GM23338 (cell line): ENCODE measurements at places on chromosomes 1 and 21.
A peak's percentile ranks its signal among the peaks of the same experiment; 100 is the strongest.

GRCh38 chr1:25989440-25990234 is 8.2 kb downstream of the PAFAH2 start:
- no peak for DNase-seq

DNA sequence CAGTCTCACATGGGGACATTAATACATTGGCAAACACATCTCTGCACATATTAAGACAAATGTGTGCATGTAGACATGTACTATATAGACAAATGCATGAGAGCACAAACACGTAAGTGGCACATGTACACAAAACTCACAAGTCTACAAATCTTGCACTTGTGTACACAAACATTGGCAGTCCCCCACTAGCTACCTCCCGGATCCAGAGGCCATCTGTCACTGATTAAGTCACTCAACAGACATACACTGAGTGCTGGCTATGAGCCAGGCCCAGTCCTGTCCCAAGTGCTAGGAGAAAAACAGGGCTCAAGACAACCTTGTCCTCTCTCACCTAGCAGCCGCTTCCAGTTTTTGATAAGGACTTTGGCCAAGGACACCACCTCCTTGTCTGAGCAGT is 7.0 kb downstream of the TCEA3 start:
- DNase-seq = no peak

GRCh38 chr1:8814865-8815264 is 2.6 kb downstream of the RERE start:
- peak; percentile 80 for DNase-seq

DNA sequence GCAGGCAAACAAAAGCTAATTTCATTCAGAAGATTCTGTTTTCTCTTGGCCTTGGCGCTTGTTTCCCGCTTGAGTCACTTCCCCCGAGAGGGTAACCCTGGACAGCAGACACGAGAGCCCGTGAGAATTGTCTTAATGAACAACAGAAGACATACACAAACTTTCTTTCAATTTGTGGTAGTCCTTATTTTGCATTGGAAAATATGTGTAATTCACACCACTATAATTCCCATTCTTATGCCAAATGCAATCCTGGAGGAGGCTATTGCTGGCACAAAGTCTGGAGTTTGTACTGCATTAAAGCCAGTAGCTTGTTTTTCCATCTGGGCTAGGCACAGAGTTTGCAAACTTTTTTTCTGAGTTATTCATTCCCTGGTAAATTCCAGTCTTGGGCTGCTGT is 109.8 kb upstream of the IVNS1ABP start:
- peak; percentile 6 for DNase-seq

DNA sequence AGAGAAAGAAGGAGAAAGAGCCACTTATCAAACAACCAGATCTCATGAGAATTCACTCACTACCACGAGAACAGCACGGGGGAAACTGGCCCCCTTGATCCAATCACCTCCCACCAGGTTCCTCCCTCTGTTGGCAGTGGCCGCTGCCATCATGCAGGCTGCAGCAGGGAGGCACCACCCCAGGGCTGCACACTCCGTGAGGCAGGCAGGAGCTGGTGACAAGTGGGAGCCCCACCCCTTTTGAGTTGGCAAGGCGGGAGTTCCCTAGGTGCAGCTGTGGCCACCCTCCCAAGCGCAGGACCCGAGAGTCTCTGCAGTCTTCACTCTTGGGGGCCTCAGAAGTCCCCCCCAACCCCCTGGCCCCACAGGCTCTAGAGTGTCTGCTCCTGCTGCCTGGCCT is 83.9 kb upstream of the GJB5 start:
- no peak for DNase-seq

GRCh38 chr1:164624400-164624799 is 65.4 kb downstream of the PBX1 start:
- DNase-seq = no peak

GRCh38 chr1:177631770-177632169 is 338.1 kb downstream of the SEC16B start:
- no peak for DNase-seq

DNA sequence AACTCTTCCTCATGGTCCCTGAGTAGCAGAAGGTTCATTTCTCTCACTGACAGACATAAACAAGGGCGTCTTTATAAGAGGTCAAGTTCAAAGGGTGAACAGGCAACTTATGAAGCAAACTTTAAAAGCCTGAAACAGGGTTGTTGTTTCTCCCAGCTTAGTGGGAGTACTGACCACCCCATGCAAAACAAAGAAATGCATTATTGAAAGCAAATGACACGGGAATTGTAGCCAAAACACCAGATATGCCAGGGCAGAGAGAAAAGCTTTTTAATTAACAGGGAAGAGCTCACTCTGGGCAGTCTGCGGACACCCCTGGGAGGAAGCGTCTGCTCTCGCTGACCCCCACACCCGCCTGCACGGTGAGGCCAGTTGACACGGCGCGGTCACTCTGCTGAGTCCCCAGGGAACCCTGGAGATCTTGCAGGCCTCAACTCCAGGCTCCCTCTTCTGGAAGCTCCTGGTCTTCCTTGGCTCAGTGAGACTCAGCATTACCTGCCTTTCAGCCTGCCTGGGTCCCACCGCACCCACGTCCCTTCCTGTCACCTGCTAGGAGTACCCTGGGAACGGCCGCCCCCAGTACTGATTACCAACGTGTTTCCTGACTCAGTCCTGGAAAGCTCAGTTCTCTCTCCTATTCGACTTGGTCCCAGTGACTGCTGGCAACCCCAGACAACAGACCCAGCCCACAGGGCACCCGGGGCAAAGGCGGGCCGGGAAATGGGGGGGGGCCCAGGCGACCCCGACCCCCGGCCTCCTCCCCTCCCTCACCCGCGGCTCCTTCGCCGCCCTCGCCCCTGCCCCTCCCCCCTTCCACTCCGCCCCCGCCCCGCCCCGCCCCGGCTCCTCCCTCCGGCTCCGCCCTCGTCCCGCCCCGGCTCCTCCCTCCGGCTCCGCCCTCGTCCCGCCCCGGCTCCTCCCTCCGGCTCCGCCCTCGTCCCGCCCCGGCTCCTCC is 972 bp downstream of the CFAP410 start:
- peak; percentile 85 for DNase-seq

DNA sequence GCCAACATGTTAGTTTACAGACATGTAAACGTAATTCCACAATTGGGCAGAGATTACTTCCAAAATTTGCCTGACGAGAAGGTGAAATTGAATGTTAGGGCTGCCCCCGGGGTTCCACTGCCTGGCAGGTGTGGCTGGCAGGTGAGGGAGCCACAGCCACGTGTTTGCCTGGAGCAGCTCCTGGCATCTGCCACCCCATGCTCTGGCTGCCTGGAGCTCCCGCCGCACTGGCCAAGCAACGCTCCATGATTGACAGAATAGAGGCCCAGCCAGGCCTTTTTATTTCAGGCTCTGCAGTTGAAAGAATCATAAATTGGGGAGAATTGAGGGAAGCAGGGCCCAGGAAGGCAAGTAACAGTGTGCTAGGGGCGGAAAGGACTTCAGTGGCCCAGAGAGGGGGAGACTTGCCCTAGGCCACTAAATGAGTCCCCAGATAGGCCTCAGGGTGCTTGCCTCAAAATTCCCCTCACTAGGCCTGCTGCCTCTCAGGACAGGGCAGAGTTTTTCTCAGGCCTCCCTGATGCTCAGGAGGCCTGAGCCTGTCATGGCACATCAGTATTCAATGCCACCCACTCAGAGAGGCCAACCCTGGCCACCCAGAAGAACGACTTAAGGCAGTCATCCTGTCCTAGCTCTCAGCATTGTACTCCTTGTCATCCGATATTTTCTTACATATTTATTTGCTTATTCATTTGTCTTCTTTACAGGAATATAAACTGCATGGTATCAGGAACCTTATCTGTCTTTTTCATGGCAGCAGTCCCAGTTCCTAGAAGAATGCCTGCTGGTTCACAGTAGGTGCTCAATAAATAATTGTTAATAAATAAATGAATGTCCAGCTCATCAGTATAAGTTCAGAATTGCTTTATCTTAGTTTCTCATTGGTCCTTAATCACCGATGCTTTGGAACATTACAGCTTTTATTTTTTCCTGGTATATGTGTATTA is 16.6 kb upstream of the S1PR1 start:
- DNase-seq = no peak

DNA sequence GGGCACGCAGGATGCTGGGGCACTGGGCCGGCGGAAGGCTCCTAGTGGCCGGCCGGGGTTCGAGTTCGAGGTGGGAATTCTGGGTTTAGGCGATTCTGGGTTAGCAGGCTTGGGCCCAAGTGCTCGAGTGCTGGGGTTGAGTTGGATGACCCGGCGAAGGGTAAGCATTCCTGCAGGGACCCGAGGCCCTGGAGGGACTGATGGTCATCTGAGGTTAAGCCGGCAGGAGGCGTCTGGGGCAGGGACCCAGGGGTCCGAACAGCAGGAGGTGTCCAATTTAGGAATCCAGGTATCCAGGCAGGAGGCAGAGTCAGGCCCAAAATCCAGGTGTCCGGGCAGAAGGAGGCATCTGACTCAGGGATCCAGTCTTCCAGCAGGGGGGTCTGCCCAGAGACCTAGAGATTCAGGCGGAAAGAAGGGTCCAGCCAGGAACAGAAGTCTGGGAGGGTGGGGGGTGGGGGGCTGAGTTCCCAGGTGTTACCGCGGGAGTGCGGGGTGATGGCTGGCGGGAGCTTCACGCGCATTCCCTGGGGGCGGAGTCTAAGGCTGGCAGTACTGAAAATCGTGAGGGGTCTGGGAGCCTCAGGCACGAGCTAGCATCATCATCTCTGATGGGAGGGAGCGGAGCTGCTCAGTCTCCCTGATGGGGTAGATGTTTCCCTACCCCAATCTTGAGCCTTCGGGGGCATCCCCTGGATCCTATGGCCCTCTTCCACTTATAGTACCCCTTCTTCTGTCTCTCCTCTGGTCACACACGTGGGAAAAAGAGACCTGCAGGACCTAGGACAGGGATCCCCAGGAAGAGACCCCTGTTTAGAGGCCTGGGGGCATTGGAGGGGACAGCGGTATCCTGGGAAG is 585 bp downstream of the GPR3 start:
- peak; percentile 72 for DNase-seq

- DNase-seq = no peak
These were observed 181.0 kb downstream of the PTPRU start for GRCh38 chr1:29417147-29417858.

- no peak for DNase-seq
These were observed 55.6 kb downstream of the TAS1R2 start for GRCh38 chr1:18803851-18804250.

DNA sequence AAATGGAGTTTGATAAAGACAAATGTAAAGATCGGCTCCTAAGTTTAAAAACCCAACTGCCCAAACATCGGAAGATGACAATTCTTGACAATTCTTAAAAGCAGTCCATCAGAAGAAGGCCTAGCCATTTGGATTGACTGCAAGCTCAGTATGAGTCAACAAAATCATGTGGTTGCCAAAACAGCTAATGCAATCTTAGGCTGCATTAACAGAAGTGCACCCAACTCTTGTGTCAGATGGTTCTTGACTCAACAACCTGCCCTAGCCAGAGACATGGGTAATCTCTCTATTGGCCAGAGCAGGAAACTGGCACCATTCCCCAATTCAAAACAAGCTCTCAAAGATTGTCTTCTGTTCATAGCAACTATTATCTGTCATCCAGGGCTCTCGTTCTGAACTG is 9.9 kb upstream of the NCF2 start:
- no peak for DNase-seq

GRCh38 chr21:32333953-32334673 is 35.5 kb downstream of the MRAP start:
- DNase-seq = no peak

- no peak for DNase-seq
These were observed 94.4 kb upstream of the TNFSF4 start for GRCh38 chr1:173301507-173301906.

- no peak for DNase-seq
These were observed 87.4 kb downstream of the GREM2 start for GRCh38 chr1:240524356-240525069.

- no peak for DNase-seq
These were observed 45.2 kb upstream of the RABGAP1L start for GRCh38 chr1:174114106-174114505.

DNA sequence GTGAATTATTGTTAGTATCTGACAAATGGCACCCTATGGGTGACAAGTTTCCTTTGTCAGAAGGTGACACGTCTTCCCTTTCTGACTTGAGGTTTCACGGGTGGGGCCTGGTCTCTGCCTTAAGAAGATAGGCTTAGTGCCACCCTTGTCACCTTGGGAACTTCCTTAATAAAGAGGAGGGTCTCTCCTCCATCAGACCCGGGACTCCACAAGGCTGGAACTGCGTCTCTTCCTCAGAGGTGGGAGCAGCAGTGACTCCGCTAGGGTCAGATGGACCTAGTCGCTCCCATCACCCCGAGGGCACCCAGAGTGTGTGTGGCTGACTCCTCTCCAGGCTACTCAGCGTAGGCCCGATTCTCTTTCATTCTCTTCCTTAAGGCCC is 774 bp upstream of the WDTC1 start:
- DNase-seq = peak; percentile 43

DNA sequence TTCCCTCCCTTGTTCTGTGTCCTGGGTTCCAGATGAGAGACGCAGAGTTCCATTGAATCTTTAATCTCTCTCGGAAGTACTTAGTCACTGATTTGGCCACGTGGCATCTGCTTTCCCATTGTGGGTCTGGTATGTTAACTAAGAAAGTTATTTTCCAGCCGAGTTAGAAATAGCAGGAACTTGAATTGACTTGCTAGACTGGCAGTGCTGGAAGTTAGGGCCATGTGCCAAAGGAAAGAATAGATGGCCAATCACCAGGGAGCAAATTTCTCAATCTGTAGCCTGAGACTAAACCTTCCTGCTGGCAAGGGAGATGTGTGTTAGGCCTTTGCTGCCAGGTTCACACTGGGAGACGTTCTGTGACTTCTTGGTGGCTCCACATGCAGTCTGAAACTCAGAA is 24.2 kb upstream of the SLFNL1 start:
- no peak for DNase-seq

DNA sequence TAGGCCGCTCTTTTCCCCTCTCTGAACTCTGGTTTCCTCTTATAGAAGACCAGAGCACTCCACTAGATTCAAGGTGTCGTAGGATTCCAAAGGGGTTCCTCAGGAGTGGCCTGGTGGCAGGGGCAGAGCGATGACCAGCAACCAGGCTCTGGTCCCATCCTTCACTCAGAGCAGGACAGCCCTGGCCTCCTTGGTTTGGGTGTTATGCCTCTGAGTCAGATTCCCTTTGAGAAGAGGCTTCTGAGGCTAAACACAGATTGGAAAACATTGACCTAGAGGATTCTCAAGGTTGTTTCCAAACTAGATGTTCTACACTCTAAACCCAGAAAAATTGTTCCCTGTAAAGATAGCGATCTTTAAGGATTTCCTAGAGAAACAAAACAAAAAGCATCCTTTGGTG is 49.8 kb upstream of the IKBKE start:
- DNase-seq = no peak

DNA sequence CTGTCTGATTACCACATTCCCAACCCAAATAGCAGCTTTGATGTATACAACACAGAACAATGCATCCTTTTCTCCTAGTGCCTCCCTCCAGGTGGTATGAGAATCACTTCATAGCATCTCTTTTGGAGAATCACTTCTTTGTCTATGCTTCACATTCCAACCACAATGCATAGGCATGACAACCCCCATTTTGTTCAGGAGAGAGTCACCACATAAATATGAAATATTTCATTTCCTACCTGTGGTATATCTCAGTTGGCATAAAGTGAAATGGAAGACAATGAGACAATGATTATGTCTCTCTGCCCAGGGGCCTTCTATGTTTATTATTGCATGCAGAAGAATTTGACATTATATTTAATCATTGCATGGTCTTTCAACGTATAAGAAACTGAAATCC is 112.2 kb downstream of the BRINP2 start:
- peak; percentile 30 for DNase-seq

GRCh38 chr1:209875515-209875914 is 47.7 kb downstream of the UTP25 start:
- peak; percentile 80 for DNase-seq
